ENCODE measurements at places on chromosomes 5 and 9. TPM values are rescaled to one million over a fixed set of nuclear protein-coding genes. Genes with fewer than 3 reads are reported as not detected.

Gene TMEM141
- total RNA-seq = 24.0 TPM

DNA sequence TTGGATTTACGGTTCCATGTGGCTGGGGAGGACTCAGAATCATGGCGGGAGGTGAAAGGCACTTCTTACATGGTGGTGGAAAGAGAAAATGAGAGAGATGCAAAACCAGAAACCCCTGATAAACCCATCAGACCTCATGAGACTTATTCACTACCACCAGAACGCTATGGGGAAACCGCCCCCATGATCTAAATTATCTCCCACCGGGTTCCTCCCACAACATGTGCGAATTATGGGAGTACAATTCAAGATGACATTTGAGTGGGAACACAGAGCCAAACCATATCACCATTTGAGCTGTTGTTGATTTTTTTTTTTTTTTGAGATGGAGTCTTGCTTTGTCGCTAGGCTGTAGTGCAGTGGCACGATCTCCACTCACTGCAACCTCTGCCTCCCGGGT, 16.5 kb downstream of the DAB2IP start:
- no peak for DNase-seq

DNA sequence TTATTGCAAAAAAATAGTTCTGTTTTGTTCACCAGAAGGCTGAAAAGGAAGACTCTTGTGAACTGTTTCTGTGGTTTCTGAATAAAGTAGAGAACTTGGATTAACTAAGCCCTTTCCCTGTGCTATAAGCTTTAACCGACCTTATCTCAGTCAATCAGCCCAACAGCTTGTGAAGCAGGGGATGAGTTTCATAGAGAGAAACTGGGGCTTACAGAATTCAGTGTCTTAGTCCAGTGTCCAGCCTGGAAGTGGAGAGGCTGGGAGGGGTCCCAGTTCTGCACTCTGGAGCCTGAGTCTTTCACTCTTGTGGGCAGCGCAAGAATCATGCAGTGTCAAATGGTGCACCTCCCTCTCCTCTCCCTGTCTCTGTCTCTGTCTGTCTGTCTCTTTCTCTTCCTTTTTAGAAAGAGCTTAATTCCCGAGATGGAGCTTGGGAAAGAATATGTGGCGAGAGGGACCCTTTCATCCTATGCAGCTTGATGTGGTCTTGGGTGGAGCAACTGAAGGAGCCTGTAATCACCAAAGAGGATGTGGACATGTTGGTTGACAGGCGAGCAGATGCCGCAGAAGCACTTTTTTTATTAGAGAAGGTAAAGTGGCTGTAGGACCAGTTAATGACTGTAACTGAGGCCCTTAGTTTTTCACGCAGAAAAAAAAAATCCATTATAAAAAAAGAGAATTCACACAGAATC, 17.0 kb downstream of the PTPDC1 start:
- DNase-seq = no peak

Gene TMEM171
- total RNA-seq = not detected

- DNase-seq = no peak
Measured at GRCh38 chr9:75376680-75377254, 288.5 kb downstream of the OSTF1 start.

Gene PTGES
- 27.4 TPM for total RNA-seq

GRCh38 chr5:73525606-73526203, 27.5 kb downstream of the BTF3 start:
- DNase-seq = no peak

Gene HTR1A
- not detected for total RNA-seq

DNA sequence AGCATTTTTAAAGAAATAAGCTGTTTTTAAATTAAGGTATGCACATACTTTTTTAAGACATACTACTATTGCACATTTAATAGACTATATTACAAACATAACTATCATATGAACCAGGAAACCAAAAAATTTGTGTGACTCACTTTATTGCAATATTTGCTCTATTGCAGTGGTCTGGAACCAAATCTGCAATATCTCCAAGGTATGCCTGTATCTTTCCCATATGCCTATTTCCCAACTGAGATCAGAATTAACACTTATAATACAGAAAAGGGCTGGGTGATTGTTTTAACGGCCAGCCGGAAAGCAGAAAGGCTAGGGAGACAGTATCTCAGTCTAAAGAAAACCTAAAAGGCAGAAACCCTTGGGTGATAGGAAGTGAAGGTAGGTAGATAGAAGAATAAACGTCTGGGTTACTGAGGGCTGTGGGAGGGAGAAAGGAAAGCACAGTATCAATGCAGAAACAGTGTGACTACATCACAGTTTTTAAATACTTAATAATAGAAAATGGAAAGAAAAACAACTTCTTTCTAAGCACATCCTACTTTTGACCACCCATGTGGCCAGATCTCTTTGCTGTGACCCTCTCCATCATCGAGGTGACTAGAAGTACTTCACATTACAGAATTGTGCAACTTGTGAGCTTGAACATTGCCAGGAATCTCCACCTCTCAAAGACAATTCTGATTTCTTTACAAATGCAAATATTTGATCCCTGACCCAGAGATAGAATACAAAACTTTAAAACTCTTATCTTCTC, 126.4 kb downstream of the LPAR1 start:
- no peak for DNase-seq

DNA sequence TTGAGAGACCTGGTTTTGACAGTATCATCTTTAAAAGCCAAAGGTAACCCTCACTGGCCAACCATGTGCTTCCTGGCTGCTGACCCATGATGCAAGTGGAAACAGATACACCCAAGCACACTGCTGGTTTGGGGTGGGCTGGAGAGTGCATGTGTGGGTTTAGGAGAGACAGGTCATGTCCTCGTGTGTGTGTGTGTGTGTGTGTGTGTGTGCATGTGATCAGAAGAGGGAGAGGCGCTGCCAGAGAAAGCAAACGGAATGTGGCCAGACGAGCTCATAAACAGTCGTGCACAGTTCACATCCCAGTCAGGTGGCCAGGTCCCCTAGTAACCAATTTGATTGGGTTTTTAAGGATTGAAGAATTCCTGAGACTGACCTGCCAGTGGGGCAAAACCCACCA, 112.8 kb upstream of the ICE1 start:
- no peak for DNase-seq

GRCh38 chr5:50553560-50553984, 112.5 kb upstream of the EMB start:
- DNase-seq = no peak
